Daoy (cell line): ENCODE measurements at places on chromosomes 11 and 22. TPM values are rescaled to one million over a fixed set of nuclear protein-coding genes. Genes with fewer than 3 reads are reported as not detected.

GRCh38 chr11:97325693-97326092, 935.9 kb downstream of the JRKL start:
- DNase-seq: no peak

GRCh38 chr11:24755260-24755839, 258.5 kb downstream of the LUZP2 start:
- no peak for DNase-seq

DNA sequence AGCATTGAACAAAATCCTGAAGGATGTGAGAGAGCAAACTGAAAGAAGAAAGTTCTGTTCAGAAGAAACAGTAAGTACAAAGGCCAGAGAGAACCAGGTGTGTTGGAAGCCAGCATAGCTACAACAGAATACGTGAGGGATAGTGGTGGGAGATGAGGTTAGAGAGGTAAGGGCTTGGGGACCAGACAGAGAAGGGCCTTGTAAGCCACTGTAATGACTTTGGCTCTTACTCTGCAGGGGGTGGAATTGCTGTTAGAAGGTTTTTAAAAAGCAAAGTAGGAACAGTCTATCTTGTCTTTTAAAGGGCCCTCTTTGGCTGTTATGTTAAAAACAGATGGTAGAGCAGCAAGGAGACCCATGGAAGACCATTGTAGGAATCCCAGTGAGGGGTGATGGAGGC, 4.2 kb downstream of the PRRG4 start:
- DNase-seq: no peak

Gene MS4A14
- total RNA-seq: not detected in 2 replicates

DNA sequence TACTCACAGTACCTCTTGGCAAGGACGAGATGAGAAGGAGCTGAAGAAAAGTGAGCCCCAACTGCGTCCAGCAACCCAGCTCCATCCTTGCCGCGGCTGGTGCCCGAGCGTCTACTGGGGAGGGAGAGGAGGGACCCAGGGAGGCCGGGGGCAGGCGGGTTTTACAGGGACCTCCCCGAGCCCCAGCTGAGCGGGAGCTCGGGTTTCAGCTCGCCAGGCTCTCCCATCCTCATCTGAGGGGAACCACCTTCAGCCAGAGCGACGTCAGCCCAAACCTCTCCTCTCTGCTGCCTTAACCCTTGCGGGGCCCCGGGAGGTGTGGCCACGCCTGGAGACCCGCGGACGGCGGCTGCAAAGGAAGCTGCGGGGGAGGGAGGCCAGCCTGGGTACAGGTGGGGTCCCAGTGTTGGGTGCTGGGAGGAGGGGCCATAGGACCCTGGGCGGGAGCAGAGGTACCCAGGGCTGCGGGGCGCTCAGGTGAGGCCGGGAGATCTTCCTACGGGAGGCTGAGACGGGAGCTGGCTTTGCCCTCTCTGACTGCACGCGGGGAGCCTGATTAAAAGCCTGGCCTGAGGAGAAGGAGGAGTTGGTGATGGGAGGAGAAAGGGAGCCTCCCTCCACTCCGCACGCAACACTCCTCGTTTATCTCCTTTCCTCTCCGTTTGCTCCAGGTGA, at the start of gene PAMR1:
PAMR1 (minus strand) TSS at position 116 of the 675 bp plus-strand sequence; CDS start at position 85, 31 bp downstream.
- DNase-seq: no peak

Gene ANO9
- 0.17 TPM in 1 of 2 replicates, not detected in the other for total RNA-seq
